Muscle of back (tissue), 13 donors: ENCODE measurements at places on chromosomes 4 and X. TPM values are rescaled to one million over a fixed set of nuclear protein-coding genes. Genes with fewer than 3 reads are reported as not detected.
A peak's percentile ranks its signal among the peaks of the same experiment; 100 is the strongest.

Gene DOCK11
- polyA plus RNA-seq: 31.9 TPM

Gene ALAS2
- polyA plus RNA-seq: 71.1 TPM

Gene ENAM
- polyA plus RNA-seq: 3.1 TPM

Gene S100G
- polyA plus RNA-seq: not detected

Gene CYSLTR1
- 7.5 TPM for polyA plus RNA-seq

Gene CORIN
- polyA plus RNA-seq: 10.7 TPM

Gene CXorf49
- polyA plus RNA-seq: not detected

Gene STATH
- not detected for polyA plus RNA-seq

Gene CPZ
- polyA plus RNA-seq: 8.2 TPM

Gene ADH7
- not detected for polyA plus RNA-seq

DNA sequence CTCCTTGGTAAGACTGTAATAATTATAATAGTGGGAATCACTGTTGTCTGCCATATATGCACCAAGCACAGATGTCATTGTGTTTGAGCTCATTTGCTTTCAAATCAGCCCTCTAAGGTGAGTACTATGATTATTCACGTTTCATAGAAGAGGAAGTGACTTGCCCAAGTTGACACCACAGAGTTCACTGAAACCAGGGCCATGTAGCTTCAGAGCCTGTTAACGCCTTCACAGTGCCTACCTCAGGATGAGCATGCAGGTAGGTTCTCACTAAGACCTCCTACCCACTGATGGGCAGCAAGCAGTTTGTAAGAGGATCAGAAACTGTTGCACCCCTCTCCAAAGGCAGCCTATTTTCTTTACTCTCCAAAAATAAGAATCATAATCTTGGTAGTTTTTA is 27.4 kb downstream of the TMPRSS11A start:
- DNase-seq: no peak

DNA sequence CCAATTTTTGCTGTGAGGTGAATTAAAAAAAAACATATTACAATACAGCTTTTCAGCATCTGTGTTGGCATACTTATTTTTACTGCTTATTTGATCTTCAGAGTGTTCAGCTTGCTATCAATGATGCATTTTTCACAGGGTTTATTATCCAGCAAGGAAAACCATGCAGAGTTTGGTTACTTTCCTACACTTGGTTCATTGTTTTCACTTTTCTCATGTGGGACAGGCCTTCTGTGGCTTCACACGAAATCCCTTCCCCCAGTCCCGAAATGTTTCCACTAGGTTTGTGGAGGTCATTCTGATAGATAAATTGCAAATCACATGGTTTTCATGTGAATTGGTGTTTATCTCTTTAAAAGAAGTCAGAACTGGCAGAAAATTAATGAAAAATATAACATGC is 205.8 kb downstream of the SPCS3 start:
- no peak for DNase-seq

DNA sequence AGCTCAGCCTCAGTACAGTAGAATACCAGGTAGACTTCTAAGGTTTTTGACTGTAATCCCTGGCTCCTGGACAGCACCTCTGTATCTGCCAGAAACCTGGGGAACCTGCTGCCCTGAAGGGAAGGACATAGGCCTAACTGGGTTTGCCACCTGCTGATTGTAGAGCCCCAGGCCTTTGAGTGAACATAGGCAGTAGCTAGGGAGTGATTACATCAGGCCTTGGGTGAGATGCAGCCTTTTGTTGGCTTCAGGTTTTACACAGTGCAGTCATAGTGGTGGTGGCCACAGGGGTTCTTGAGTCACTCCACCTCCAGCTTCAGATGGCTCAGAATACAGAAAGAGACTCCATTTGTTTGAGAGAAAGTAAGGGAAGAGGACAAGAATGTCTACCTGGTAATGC is 19.3 kb downstream of the IQCM start:
- no peak for DNase-seq

DNA sequence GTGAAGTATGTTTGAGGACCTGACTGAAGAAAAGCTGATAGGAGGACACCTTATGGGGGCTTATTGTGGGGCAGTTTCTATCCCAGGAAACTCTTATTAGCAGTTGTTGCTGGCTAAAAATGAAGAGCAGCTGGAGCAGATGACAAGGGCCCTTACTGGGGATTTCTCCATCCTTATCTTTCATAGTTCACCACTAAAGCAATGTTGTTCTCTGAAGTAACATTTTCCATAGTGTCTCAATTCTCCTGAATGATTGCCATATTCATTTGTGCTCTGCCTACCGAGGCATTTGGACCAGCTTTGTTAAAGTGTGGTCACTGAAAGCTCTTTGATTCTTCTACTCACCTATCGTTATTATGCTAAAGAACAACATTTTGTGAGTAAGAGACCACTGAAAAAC is 7.7 kb downstream of the ENOX2 start:
- DNase-seq: no peak

GRCh38 chr4:139903845-139904244 is 238.2 kb downstream of the MGST2 start:
- no peak for DNase-seq

DNA sequence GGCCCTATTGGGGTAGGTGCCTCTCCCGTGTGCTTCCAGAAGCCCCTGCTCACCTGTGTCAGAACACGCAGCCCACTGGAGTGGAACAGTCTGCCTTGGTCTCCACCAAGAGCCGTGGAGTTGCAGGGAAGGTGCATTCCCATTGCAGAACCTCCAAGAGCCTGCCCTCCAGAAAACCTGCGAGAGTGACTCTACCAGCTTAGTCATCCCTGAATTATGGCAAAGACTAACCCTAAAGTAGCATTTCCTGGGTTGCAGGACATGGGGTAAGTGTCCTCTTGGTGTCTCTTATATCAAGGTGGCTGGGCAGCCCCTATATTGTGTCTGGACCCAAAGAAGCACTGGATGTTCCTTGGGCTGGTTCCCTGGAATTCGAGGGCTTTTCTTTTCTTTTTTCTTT is 224.6 kb downstream of the BCOR start:
- no peak for DNase-seq

GRCh38 chrX:134525086-134525792 is 65.3 kb downstream of the HPRT1 start:
- DNase-seq: no peak

DNA sequence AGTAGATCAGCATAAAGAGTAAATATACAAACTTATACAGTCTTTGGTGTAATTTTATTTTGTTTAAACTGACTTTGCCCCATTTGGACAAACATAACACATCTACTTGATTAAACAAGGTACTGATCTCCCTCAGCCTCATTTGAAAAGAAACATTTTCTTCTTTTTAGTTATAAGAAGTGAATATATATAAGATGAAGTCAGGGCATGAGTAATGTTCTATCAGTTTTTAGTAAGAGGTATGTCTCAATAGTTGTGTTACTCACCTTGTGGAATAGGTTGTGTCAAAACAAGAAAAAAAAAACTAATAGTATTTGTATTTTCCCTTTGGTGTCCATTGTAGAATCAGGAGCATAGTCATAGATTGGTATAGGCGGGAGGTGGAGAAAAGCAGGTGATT is 327.4 kb downstream of the RPA4 start:
- no peak for DNase-seq

- no peak for DNase-seq
These were observed 95.8 kb downstream of the SH3KBP1 start for GRCh38 chrX:19791562-19791961.

DNA sequence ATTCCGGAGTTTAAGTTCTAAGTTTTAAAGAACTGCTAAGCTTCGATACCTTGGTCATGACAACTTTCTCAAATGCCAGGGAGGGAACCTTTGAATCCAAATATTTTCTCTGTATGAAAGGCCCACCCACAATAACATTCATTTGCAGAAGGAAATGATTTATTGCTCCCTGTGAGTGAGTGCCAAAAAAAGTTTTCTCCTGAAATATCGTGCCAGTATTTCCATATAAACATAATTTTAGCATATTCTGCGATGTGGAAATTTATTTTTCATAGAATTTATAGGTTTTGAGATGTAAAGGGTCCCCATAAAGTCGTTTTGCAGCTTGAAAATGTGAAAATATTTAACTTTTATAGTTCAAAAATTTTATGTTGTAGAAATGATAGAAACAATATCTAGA is 53.9 kb downstream of the BMPR1B start:
- no peak for DNase-seq

DNA sequence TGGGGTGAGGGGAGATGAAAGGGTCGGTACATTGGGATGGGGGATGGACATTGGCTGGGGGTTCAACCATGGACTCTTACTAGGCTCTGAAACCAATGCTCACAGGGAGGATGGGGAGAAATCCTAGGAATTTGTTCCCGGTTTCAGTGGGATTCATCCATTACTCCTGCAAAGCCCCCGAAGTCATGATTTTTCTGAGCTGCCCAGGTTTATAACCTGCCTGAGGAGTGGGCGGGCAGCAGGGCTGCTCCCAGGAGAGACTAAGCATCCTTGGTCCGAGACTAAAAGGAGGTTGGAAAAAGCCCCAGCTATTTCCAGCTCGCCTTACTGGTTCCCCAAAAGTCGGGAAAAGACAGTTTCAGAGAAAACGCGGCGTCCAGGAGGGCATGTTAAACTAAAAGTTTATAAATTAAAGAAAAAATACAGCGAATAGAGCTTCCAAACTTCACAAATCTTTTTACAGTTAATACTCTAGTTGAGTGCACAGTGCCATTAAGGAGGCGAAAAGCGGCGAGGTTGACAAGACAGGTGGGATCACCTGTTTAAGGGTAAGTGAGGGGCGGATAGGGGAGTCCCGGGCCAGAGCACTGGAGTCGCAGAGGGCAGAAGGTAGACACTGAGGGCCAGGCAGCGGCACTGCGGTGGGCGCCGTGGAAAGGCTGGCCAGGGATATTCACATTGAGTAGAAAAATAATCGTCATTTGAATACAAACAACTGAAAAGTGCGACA is 3.7 kb downstream of the NKX3-2 start:
- no peak for DNase-seq

- DNase-seq: no peak
These were observed 35.9 kb downstream of the HPGDS start for GRCh38 chr4:94306713-94307112.

DNA sequence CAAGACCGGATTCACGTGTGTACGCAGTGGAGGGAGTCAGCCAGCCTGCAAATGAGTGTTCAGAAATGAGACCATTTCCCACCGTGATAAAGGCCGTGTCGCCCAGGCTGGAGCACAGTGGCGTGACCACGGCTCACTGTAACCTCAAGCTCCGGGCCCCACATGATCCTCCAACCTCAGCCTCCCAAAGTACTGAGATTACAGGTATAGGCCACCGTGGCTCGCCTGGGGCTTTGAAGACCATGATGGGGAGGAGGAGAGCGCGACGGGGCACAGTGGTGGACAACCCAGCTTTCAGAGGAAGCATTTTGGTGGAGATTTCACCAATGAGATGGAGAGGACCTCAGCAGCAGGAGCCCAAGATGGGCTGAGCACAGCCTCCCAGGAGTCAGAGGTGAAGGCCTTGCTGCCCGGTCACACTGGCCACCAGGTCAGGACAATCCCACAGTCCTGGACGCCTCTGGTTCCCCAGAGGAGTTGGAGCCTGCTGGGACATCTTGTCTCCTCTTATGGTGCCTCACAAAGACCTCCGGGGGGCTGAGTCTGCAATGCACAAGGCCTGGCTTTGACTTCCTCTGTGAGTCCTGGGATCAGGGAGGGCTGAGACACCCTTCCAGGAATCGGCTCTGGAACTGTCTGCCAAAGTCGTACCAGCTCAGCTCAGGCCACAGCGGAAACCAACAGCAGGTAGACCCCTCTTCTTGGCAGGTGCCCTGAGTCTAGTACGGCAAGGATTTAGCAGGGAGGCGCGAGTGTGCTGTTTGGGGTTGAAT is 22.4 kb upstream of the MXD4 start:
- DNase-seq: no peak

DNA sequence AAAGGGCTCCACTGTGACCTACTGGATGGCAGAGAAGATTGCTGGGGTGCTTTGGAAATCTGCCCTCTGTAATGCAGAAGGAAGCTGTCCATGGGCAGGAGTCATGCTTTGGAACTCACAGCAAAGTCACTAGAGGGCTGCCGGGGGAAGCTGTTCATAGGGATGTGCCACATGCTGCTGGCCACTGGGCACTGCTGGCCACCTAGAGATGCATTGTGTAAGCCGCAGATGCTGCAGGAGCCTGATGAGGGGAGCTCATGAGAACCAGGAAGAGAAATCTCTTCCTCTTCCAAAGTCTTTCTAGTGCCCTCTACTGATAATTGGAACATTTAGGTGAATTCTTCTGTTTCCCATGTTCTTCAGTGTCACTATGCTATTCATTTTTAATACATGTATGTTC is 31.2 kb upstream of the UXT start:
- no peak for DNase-seq

DNA sequence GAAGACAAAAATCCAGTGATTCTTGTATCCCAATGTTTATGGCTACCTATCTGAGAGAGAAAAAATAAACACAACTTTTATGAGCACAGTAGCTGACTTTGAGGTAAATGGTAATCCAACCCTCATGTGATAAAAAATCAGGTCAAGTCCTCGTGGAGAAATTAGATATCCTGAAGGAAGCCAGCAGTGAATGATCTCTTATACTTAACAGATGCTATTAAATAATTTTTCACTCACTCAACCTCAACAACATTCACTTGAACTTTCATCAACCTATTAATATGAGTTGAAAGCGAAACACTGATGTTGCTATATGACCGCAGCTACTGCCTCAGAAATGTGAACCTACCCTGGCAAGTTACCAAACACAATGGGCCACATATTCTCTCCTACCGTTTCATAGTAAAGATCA is 105.4 kb downstream of the GPC3 start:
- DNase-seq: no peak

DNA sequence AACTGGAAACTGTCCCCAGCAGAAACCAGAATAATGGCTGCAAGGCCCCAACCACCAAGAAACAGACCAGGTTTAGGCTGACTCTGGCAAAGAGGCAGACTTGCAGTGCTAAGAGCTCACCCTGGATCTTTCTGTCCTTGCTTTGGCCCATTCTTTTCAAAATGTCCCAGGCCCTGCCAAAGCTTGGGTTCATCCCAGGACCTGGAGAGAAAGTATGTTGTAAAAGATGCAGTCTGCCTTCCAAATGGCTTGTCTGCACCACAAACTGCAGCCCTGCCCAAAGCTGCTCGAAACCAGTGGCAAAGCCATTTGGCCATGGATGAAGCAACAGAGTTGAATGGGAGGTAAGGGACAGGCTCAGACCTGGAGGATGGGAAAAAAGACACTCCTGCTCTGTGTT is 38.0 kb upstream of the LNX1 start:
- no peak for DNase-seq

DNA sequence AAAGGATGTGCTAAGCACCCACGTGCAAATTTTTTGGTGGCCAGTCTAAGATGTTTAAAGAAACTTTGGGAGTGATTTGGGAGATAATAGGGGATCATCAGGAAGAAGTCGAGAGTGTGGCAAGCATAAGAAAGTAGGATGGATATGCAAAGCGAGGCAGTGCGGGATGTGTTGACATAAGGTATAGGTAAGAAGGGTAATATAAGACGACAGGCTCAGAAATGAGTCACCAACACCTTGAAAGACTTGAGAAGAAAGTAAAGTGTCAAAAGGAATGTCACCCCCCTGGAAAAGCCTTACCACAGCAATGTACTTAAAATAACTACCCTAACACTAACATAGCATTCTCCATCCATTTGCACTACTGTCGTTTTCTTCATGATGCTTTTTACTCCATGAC is 69.8 kb upstream of the BMP2K start:
- DNase-seq: no peak

- no peak for DNase-seq
These were observed at the start of the genes CT45A10 and SAGE1 for GRCh38 chrX:135893294-135893817. CT45A10 (minus strand) TSS chrX:135893444; CDS start chrX:135885344, 8,100 bp downstream. SAGE1 (plus strand) TSS chrX:135893716; CDS start chrX:135896243, 2,527 bp downstream.

- DNase-seq: peak; percentile 70
These were observed 170.7 kb upstream of the ZCCHC13 start for GRCh38 chrX:74133156-74133796.
